ENCODE measurements at places on chromosomes 7 and 10.

GRCh38 chr7:14687241-14687640 is 215.3 kb downstream of the DGKB start:
- H3K4me3 ChIP-seq = no peak overlapping the region
- no peaks in the 10 kb centered on the region for H3K4me1 ChIP-seq
- H3K27ac ChIP-seq = no peak overlapping the region
- no peak for DNase-seq
- H3K27me3 ChIP-seq = no peaks in the 10 kb centered on the region
- H3K36me3 ChIP-seq = no peaks in the 10 kb centered on the region

- H3K36me3 ChIP-seq = peaks cover 3% of the 10 kb centered on the region
- no peaks in the 10 kb centered on the region for H3K27me3 ChIP-seq
- no peak overlapping the region for H3K4me3 ChIP-seq
- H3K27ac ChIP-seq = no peak overlapping the region
These were observed 26.4 kb downstream of the RAB11FIP2 start for GRCh38 chr10:118020365-118020764.

DNA sequence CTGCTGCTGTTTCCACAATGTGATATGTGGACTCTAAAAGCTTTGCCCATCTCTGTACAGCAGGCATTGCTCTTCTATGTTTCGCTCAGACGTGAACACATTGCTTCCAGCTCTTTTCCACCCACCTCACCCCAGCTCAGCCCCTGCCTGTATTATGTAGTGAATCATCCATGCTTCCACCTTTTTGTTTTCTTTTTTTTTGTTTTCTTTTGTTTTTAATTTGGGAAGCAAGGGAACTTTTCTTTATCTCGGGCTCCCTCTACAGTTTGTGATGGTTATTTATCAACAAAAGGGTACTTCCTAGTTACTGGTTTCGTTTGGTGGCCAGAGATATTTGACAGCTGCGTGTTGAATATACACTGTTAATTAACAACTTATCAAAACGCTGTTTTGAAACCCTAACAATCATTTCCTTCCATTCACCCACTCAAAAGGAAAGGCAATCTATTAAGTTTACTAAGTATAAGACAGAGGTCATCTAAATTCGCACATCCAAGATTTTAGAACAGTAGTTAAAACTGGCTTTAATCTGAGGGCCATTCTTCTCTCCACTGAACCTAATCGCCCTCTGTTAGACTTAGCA is 127.9 kb upstream of the STK17A start:
- no peaks in the 10 kb centered on the region for H3K36me3 ChIP-seq
- no peaks in the 10 kb centered on the region for H3K4me1 ChIP-seq
- H3K27me3 ChIP-seq = peaks cover 5% of the 10 kb centered on the region
- DNase-seq = peak; percentile 42
- H3K4me3 ChIP-seq = no peak overlapping the region
- no peak overlapping the region for H3K27ac ChIP-seq

- H3K27me3 ChIP-seq = no peaks in the 10 kb centered on the region
- H3K4me3 ChIP-seq = no peak overlapping the region
- no peaks in the 10 kb centered on the region for H3K4me1 ChIP-seq
- H3K36me3 ChIP-seq = peaks cover 36% of the 10 kb centered on the region
- H3K27ac ChIP-seq = no peak overlapping the region
- DNase-seq = no peak
These were observed 24.6 kb downstream of the NAMPT start for GRCh38 chr7:106260136-106260561.

DNA sequence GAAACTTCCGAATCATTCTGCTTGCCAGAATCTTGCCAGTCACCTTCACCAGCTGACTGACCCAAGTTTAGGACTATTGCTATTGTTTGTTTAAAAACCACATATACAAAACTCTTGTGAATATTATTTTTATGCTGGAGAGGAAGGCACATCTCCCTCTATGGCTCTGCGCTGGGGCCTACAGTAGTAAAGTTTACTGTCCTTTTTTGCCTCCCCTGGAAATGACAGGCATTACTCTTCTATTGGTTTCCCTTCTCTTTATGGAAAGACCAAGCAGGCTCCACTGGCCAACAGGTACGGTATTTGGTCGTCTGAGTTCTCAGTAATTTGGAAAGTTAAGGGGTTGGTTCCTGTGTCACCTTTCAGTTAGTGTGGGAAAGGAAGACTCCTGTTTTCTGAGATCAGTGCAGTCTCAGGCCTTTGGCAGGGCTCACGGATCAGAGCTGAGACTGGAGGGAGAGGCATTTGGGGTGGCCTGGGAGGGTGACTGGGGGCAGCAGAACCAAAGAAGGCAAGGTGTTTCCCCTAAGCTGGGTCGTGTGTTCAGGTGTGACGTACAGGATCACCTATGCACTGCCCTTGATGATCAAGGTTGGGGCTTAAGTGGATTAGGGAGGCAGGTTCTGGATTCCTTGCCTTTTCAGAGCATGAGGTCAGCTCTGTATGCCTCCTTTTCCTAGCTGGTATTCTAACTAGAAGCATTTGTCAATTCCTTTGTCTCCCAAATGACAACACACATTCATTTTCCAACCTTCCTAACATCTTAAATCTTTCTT is 16.0 kb upstream of the KIF5B start:
- H3K4me1 ChIP-seq = no peaks in the 10 kb centered on the region
- no peaks in the 10 kb centered on the region for H3K36me3 ChIP-seq
- peaks cover 4% of the 10 kb centered on the region for H3K27me3 ChIP-seq
- H3K27ac ChIP-seq = no peak overlapping the region
- H3K4me3 ChIP-seq = no peak overlapping the region

DNA sequence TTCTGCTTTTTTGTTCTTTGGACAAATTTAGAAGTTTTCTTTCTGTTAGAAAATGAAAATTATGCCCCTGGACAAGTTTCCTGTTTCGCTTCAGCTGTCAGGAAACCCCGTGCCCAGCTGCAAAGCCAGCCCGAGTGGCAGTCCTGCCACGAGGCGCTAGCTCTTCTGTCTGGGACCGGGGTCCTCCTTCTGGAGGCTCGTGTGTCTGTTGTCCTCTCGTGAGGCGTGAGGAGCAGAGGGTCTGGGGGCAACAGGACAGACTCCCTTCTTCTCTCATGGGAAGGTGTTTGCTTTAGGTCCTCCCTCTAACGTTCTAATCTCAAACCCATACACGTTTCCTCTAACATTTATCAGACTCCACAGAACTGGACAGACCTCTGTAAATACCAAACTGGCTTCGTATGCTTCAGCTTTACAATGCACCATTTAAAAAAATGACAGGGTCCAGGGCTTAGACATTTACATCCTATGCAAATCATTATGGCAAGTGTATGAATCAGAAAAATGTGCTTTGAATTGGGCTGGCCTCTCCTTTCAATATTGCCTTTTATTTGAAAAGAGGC is 184.5 kb upstream of the SHH start:
- no peak for DNase-seq
- no peaks in the 10 kb centered on the region for H3K36me3 ChIP-seq
- H3K27me3 ChIP-seq = no peaks in the 10 kb centered on the region
- no peak overlapping the region for H3K27ac ChIP-seq

DNA sequence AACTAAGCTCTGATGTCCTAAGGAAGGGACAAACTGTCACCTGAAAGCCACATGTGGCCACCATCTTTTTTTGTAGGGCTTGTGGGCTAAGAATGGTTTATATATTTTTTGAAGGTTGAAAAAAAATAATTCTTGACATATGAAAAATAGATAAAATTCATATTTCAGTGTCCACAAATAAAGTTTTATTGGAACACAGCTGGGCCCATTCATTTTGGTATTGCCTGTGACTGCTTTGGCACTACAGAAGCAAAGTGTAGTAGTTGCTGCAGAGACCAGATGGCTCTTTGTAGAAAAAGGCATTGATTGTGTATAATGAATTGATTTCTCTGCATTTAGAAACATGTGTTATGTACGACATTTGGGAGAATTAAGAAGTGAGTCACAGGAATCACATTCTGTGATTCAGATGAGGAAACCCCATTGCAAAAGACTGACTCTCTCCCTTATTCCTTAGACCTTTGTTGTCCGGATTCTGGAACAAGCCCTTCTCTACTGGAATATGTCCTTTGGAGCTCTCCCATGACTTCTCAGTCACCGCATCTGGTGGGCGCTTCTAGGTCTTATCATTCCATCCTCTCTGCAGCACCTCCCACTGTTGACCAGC is 438.7 kb downstream of the LRMDA start:
- no peaks in the 10 kb centered on the region for H3K36me3 ChIP-seq
- no peak overlapping the region for H3K27ac ChIP-seq
- H3K4me3 ChIP-seq = no peak overlapping the region
- no peak for DNase-seq
- H3K4me1 ChIP-seq = no peaks in the 10 kb centered on the region

DNA sequence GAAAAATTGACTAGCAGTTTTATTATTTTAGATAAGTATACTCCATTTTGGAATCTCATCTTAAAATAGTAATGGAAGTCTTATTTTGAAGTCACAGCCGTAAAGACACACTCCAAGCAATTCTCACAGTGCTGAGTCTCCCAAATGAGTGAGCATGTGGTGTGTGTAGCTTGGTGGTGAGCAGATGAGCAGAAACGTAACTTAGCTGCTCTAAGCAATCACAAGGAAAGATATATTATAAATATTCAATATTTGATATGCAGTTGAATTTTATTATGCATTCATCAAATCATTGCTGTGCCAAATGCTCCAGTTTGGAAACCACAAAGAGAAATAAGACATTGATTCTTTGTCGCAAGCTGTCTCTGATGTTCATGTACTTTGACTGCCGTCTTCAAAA is 61.2 kb downstream of the CSTF2T start:
- no peak overlapping the region for H3K4me3 ChIP-seq
- no peaks in the 10 kb centered on the region for H3K4me1 ChIP-seq
- H3K36me3 ChIP-seq = no peaks in the 10 kb centered on the region
- no peak overlapping the region for H3K27ac ChIP-seq
- no peak for DNase-seq

DNA sequence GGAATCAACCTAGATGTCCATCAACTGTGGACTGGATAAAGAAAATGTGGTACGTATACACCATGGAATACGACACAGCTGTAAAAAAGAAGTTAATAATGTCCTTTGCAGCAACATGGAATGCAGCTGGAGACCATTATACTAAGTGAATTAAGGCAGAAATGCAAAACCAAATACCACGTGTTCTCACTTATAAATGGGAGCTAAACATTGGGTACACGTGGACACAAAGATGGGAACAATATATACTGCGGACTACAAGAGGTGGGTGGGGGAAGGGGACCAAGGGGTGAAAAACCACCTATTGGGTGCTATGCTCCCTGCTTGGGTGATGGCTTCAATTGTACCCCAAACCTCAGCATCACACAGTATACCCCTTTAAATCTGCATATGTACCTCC is 385.5 kb downstream of the SORCS3 start:
- no peaks in the 10 kb centered on the region for H3K4me1 ChIP-seq
- H3K36me3 ChIP-seq = no peaks in the 10 kb centered on the region
- DNase-seq = no peak
- no peaks in the 10 kb centered on the region for H3K27me3 ChIP-seq
- no peak overlapping the region for H3K4me3 ChIP-seq

GRCh38 chr7:51577390-51577789 is 260.8 kb upstream of the COBL start:
- DNase-seq = no peak
- no peak overlapping the region for H3K4me3 ChIP-seq
- H3K27me3 ChIP-seq = no peaks in the 10 kb centered on the region

DNA sequence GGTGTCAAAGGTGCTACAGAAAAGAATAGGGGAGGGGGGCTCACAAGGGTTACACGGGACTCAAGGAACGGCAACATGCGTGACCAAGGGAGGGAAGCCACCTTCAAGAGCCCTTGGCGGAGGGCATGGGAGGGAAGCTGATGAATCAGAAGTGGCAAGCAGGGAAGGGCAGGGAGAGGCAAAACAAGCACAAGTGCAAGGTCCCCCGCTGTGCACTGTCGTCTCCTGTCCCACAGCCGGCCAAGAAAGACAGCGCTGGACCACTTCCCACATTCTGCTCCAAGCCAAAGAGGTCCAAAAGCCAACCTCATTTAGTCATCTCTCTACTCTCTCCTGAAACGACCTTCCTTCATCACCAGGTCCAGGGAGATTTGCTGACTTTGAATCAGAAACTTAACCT is 102.7 kb downstream of the CALN1 start:
- DNase-seq = no peak
- H3K4me1 ChIP-seq = no peaks in the 10 kb centered on the region
- H3K27me3 ChIP-seq = no peaks in the 10 kb centered on the region
- H3K4me3 ChIP-seq = no peak overlapping the region

DNA sequence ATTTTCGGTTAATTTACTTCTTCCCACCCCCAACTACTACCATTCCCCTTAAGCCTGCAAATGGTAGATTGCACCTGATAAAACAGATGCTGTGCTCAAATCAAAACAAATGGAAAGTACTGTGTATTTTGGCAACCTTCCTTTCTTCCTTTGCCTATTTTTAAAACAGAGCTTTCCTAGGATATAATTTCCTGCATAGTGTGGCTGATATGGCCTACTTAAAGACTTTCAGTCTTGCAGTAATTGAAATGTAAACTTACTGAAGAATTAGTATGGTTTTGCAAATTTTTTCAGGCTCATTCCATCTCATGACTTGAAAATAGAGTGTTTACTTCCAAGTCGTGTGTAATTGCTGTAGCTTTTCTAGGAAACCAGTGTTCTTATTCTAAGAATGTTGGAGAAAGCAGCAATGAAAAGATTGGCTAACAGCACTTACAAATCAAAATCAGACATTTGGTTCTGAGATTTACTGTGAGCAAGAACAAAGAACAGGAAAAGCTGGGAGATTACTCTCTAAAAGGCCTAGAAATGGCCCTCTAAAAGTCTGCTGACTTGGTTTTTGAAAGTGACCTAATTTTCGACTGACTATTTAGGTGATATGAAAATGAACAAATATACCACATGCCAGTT is 52.0 kb downstream of the REEP3 start:
- peak; percentile 87 for DNase-seq
- no peak overlapping the region for H3K4me3 ChIP-seq
- H3K4me1 ChIP-seq = no peaks in the 10 kb centered on the region

GRCh38 chr7:139775829-139776266 is 1.9 kb downstream of the HIPK2 start:
- H3K27ac ChIP-seq = peak overlapping the region; percentile 99
- no peaks in the 10 kb centered on the region for H3K27me3 ChIP-seq
- peak; percentile 85 for DNase-seq

GRCh38 chr7:134083766-134084487 is 43.2 kb upstream of the LRGUK start:
- DNase-seq = peak; percentile 16
- H3K36me3 ChIP-seq = no peaks in the 10 kb centered on the region
- no peaks in the 10 kb centered on the region for H3K27me3 ChIP-seq
- no peak overlapping the region for H3K27ac ChIP-seq

DNA sequence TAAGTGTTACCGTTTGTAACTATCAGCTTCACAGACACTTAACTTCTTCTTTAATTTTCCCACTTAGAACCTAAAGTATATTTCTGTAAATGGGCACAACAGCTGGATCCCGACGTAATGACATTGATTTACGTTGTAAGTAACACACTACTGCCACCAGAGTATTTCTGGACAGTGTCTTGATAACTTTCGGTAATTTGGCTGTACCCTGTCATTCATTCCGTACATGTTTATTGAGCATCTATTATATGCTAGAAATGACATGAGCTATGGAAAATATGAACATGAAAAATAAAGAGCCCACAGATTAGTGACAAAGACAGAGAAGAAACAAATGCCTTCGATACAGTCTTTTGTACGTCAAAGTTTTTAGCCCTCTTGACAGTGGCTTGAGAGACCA is 291.4 kb downstream of the CCDC3 start:
- H3K27ac ChIP-seq = peak overlapping the region; percentile 85
- no peaks in the 10 kb centered on the region for H3K27me3 ChIP-seq
- peaks cover 31% of the 10 kb centered on the region for H3K4me1 ChIP-seq
- DNase-seq = no peak
- no peak overlapping the region for H3K4me3 ChIP-seq
